ENCODE measurements at places on chromosomes 6 and 20.
A peak's percentile ranks its signal among the peaks of the same experiment; 100 is the strongest.

- DNase-seq, result no peak
Measured at GRCh38 chr20:61287583-61288275, 35.7 kb downstream of the CDH4 start.

DNA sequence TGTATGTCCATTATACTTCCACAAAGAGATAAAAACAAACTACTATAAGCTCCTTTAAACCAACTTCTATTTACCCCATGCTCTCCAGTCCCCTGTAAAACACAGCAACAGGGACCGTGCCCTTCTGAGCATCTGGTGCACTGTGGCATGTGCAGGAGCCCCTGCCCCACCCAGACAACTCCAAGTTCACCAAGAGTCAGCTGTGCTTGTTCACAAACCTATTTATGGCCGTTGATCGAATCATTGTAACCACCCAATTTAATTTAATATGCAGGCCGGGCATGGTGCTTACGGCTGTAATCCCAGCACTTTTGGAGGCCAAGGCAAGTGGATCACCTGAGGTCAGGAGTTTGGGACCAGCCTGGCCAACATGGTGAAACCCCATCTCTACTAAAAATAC lies 13.7 kb upstream of the BLCAP start:
- DNase-seq, result no peak

GRCh38 chr6:29557320-29557719 lies 2.2 kb downstream of the UBD start:
- no peak for DNase-seq

DNA sequence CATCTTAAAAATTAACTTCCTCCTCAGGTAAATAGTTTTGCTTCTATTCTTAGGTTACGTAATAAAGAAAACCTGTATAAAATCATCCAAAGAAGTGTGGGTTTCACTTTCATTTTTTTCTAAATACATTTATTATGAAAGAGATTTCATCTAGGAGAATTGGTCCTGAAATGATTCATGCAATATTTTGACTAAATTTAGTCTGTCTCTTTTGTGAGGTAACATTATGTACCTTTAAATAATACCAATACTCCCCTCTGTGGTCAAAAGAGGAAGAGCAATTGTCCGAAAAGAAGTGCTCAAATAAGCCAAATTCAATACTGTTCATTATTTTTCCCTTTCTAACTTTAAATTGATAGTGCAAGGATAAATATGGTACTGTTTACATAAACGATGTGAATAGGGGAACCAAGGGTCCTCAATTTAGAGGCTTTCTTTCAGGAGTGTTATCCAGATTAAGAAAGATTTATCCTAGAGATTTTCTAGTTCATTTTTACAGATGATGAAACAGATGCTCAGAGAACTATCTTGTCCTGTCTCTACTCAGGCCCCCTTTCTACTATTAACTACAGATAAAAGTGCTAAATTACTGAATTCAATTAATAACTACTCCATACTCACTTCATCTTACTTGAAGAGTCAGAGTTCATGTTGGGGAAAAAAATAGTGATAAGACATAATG lies 26.2 kb downstream of the CYP39A1 start:
- DNase-seq, result peak; percentile 24
